ENCODE measurements at places on chromosomes 12 and 14.

DNA sequence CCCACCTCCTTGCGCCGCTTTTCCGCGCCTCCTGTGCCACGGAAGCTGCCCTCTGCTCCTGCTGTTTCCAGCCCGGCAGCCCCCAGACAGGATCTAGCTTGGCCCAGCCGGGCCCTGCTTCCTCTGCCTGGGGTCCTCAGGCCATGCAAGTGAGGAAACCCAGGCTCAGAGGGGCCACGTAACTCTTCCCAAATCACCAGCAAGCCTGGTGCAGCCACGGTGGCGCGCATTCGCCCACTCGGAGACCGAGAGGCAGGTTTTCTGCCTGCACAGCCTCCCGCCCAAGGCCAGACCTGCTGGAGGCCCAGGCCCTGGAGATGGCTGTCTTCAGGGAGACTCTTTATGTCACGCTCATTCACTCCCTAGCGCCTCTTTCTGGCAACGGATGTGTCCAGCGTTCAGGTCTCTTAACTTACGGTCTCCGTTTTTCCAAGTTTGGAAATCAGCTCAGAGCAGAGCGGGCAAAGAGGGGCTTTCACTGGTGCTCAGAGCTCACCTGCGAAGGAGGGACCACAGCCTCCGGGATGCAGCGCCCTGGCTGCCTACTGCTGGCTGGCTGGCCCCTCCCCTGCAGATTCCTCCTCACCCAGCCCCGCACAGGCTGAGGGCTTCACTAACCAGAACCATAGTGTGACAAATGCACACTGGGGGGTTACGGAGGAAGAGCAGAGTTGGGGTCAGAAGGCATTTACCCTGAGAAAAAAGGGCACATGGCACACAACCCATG is 20.6 kb upstream of the CEP170B start:
- DNase-seq, result no peak

GRCh38 chr12:57234571-57235016 is 5.1 kb downstream of the SHMT2 start:
- peak; percentile 90 for DNase-seq

- DNase-seq, result no peak
Observed at GRCh38 chr12:30939234-30939633, 12.7 kb downstream of the TSPAN11 start.

DNA sequence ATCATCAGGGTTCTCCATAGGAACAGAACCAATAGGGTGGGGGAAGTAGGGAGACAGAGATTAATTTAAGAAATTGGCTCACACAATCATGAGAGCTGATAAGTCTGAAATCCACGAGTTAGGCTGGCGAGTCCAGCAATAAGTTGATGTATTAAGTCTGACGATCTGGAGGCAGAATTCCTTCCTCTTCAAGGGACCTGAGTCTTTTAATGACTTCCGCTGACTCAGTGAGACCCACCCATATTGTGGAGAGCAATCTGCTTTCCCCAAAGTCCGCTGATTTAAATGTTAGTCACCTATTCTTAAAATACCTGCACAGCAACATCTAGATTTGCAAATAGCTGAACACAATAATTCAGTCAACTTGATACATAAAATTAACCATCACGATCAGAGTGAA is 97.8 kb downstream of the SPTSSA start:
- no peak for DNase-seq

- no peak for DNase-seq
Observed at GRCh38 chr14:68513137-68513536, 279.7 kb downstream of the ZFP36L1 start.

DNA sequence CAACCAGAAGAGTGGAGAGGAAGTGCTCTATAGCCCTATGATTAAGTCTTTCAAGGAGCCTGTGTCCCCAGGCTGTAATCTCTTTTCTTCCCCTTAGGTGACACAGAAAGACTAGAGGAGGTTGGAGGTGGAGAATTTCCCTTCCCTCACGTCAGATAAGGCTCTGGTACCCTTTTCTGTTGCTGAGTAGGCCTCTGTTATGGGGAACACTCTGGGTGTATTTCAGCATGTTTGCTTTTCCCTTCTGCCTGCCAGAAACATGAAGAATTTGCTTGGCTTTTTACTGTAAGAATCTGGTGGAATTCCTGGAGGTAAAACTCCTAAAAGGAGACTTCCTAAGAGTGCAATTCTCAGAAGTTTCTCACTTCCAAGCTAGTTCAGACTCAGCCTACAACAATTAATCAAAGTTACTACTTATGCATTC is 58.3 kb downstream of the SIX1 start:
- DNase-seq, result no peak

GRCh38 chr12:3571724-3572123 is 80.7 kb downstream of the PRMT8 start:
- DNase-seq, result no peak

- no peak for DNase-seq
Observed at GRCh38 chr14:99168330-99168729, 103.7 kb downstream of the BCL11B start.

DNA sequence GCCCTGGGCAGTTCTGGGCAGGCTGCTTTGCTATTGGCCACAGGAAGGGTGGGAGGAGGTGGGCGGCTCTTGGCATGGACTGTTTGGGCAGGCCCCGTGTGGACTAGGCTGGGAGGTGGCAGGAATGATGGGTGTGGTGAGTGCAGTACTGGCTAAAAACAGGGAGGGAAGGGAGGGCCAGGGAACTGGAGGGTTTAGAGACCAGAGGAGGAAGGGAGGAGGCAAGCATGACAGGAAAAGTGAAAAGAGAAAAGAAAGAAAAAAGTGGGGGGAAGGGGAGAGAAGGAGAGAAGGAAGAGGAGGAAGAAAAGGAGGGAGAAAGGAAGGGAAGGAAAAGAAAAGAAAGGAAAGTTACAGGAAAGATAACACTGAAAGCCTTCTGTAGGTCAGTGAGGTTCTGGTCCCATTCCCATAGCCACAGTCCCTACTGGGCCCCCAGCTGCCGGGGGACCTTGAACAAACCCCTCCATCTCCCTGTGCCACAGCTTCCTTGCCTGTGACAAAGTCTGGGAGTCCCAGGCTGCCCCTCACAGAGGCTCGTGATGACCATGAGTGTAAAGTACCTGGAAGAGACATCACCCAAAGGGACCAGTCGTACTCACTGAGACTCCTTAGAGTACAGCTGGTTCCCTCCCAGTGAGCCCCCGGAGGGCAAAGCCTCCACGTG is 1.1 kb upstream of the C14orf132 start:
- DNase-seq, result no peak

- no peak for DNase-seq
Observed at GRCh38 chr12:57899010-57899662, 42.2 kb upstream of the ATP23 start.

- DNase-seq, result no peak
Observed at GRCh38 chr12:93862424-93862823, 185.2 kb downstream of the CRADD start.

Measured in SK-N-DZ (cell line).